Jurkat, Clone E6-1 (cell line): ENCODE measurements at places on chromosomes 6 and 20.

- DNase-seq, result no peak
Observed at GRCh38 chr20:24637087-24637486, 167.7 kb downstream of the SYNDIG1 start.

- no peak for DNase-seq
Observed at GRCh38 chr6:168365422-168366165, 46.0 kb upstream of the DACT2 start.

DNA sequence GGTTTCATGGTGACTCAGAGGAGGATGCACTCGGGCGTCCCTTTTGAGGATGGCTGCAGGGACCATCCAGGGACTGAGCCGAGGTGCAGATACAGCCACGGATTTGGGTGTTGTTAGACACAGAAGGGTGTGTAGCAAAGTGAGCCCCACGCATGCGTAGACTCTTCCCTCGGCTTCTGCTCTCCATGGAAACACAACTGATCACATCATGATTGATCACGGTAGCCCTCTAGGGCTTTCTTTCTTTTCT, 606 bp upstream of the ULBP1 start:
- peak; percentile 77 for DNase-seq

DNA sequence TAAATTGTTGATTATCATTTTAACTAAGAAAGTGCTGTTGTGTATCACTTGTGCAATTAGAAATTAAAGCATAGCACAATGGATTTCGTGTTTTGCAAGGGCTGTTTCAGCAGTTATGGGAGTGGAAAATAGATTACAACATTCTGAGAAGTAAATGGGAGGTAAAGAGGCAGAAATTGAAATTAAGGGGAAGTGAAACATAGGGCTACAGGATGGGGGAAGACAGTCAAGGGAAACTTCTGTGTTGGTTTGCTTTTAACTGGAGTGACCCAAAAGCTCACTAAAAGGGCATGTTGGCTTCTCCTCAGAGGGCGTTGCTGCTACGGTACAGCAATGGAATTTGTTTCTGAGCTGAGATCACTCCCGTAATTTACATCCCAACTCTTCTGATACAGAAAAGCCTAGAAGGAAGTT, 147.5 kb downstream of the BCAS1 start:
- DNase-seq, result no peak

- DNase-seq, result no peak
Observed at GRCh38 chr6:162538643-162539064, 188.9 kb downstream of the PRKN start.

DNA sequence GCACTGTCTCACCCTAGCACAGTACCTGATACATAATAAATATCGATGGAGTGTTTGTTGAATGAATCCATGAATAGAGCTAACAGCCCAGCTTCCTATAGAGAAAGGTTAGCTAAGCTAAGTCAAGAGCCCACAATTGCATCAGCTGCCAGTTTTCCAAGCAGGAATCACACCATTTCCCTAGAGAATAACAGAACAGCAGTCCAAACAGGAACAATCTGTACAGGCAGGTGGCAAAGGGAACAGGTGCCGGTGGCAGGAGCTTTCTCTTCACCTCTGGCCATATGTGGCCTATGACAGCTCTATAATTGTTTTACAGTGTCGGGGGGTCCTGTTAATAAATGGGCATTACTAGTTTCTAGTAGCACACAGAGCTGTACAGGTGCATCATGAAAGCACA, 38.8 kb downstream of the ISM1 start:
- DNase-seq, result no peak

GRCh38 chr6:49410564-49410963, 52.5 kb downstream of the MMUT start:
- DNase-seq, result no peak

GRCh38 chr6:79544939-79545450, 7.8 kb upstream of the LCA5 start:
- DNase-seq, result no peak

GRCh38 chr6:35376281-35376680, 33.9 kb downstream of the PPARD start:
- no peak for DNase-seq

- no peak for DNase-seq
Observed at GRCh38 chr6:105691971-105692370, 289.1 kb upstream of the PREP start.

- DNase-seq, result no peak
Observed at GRCh38 chr20:9179193-9179802, 110.4 kb downstream of the PLCB4 start.

DNA sequence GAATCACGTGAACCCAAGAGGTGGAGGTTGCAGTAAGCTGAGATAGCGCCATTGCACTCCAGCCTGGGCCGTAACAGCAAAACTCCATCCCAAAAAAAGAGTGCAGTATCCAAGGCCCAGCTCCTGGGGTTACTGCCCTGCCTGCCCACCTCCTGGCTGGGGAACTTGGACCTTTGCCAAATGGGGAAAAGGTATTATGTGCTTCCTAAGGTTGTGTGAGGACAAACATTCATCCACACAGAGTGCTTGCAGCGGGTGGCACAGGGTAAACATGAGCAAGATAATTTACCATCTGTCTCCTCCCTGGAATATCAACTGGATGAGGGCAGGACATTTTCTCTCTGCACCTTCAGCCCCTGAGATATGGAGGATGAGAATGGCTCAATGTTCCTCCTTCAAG, 94.9 kb upstream of the POPDC3 start:
- DNase-seq, result no peak

DNA sequence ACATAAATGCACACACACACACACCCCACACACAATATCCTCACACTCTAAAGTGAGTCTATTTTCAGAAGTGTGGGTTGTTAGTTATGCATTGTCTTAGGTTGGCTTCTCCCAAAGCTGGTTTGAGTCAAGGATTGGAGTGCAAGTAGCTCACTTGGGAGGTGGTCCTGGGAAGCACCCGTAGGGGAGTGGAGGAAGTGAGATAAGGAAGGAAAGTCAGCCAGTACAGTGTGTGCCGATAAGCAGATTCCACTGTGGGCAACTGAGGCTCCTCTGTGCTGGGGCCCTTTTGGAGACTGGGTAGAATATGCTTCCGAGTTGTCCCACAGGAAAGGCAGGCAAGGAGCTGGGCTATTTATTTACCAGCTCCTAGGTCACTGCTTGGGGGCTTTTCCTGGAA, 67.2 kb downstream of the PLCB4 start:
- no peak for DNase-seq

GRCh38 chr6:125748406-125749172, 843 bp upstream of the HEY2 start:
- no peak for DNase-seq
